Right lobe of liver (tissue), 6 donors: ENCODE measurements at places on chromosomes 13 and 19.

DNA sequence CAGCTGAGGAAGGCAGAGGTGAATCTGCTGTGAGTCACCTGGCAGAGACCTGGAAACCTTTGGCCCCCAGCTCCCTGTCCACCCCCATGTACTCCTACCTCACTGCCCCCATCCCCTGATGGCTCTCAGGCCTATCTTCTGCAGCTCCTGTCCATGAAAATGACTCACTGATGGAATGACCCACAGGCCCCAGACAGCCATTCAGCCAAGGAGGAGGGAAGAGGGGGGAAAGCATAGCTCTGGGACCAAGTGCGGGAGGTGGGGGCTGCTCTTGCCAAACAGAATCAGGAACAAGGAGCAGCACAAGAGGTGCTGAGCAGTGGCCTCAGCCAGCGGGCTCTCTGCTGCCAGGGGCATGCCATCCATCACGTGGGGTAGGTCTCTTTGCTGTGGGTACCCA is 111.4 kb upstream of the C1QTNF9B start:
- no peak overlapping the region for H3K4me3 ChIP-seq
- no peaks in the 10 kb centered on the region for H3K27me3 ChIP-seq
- DNase-seq = no peak
- no peak overlapping the region for H3K27ac ChIP-seq
- no peaks in the 10 kb centered on the region for H3K4me1 ChIP-seq

- DNase-seq = no peak
- H3K27ac ChIP-seq = no peak overlapping the region
- no peak overlapping the region for H3K4me3 ChIP-seq
- H3K4me1 ChIP-seq = peaks cover 11% of the 10 kb centered on the region
These were observed 44.0 kb upstream of the PCCA start for GRCh38 chr13:100044936-100045335.

GRCh38 chr19:10871711-10872545 is 575 bp downstream of the CARM1 start:
- peak overlapping the region; percentile 67 for H3K27ac ChIP-seq
- H3K27me3 ChIP-seq = no peaks in the 10 kb centered on the region
- DNase-seq = peak; percentile 71
- H3K4me1 ChIP-seq = no peaks in the 10 kb centered on the region
- peak overlapping the region; percentile 65 for H3K4me3 ChIP-seq
- no peaks in the 10 kb centered on the region for H3K36me3 ChIP-seq

DNA sequence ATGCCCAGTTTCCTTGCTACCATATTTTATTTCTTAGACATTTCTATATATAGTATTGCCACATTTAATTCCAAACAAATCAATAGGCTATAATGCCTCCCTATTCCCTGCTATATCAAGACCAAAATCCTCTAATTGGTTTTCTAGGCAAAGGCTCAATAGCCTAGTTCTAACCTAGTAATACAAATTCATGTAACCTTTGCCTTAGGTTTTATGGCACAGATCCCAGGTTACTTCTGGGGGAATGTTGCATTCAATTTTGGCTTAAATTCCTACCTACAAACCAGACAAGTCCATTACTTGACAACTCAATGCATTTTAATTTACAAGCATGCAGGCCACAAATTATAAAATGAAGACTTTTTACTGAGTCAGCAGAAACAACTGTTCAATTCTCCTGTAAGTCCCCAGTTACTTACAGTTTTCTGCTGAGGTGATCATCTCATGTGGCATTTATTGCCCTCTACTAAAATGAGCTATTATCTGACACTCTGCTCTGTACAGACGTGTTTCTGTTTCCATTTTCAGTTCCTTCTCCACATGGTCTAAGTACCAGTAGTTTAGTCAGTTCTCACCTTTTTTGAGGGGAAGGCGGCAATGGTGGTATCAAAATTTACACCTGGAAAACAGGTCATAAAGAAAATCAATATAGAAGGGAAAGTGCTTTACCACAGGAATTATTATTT is 11.7 kb downstream of the KCNRG start:
- no peak overlapping the region for H3K4me3 ChIP-seq
- H3K27me3 ChIP-seq = no peaks in the 10 kb centered on the region
- DNase-seq = no peak
